ENCODE measurements at places on chromosomes 6 and 20.
A peak's percentile ranks its signal among the peaks of the same experiment; 100 is the strongest.

GRCh38 chr20:24954566-24954965 lies 5.5 kb downstream of the CST7 start:
- DNase-seq, result no peak

- DNase-seq, result no peak
Measured at GRCh38 chr6:25735261-25735660, 19.3 kb upstream of the SLC17A4 start.

GRCh38 chr6:44561060-44561623 lies 173.6 kb downstream of the CDC5L start:
- DNase-seq, result no peak

DNA sequence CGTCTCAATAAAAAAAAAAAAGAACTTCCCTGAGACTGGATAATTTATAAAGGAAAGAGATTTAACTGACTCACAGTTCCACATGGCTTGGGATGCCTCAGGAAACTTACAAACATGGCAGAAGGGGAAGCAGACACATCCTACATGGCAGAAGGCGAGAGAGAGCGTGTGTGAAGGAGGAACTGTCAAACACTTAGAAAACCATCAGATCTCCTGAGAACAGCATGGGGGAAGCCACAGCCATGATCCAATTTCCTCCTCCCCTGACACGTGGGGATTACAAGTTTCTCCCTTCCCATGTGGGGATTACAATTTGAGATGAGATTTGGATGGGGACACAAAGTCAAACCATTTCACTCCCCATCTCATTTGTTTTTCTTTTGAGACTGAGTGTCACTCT lies 46.6 kb upstream of the TFAP2C start:
- DNase-seq, result no peak

DNA sequence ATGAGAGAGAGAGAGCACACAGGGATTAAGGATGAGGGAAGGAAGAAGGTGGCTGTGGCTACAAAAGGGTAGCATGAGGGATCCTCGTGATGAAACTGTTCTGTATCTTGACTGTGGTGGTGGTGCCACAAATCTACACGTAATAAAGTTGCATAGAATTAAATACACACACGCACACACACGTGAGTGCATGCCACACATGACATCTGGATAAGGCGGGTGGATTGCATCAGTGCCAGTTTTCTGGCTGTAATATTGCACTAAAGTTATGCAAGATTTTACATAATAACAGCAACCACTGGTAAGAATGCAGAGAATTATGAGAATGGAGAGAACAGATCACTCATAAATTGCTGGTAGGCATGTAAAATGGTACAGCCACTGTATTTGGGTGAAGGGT lies 16.9 kb upstream of the STK35 start:
- no peak for DNase-seq

DNA sequence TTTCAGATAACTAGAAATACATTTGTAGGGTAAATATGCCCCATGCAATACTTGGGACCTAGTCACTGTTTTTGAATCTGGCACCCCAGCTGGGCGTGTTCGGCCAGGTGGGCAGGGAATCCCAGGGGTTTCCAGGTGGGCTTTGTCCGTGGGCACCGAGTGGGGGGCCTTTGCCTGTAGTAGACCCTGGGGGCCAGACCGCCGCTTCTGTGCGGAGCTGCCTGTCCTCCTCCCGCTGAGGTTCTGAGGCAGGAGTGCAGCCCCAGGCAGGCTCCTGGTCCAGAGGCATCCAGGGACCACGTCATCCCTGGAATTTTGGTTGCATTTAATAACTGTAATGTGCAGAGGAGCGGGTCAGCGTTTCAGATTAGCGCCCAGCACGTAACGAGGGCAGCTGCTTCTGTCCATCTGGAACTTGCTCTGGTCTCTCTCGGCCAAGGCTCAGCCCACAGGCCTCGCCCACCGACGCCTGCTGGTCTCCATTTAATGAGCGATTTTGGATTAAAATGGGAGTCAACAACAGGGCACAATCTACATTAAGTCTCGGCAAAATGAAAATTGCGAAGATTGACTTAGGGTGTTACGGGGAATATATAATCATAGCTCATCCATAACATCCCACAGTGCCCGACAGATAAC lies 12.8 kb downstream of the BHLHE23 start:
- DNase-seq, result no peak

GRCh38 chr6:2412731-2413130 lies 167.3 kb upstream of the GMDS start:
- DNase-seq, result no peak

- DNase-seq, result no peak
Measured at GRCh38 chr20:39894067-39894466, 795.0 kb downstream of the MAFB start.

GRCh38 chr20:5033566-5033965 lies 32.3 kb upstream of the SLC23A2 start:
- no peak for DNase-seq

DNA sequence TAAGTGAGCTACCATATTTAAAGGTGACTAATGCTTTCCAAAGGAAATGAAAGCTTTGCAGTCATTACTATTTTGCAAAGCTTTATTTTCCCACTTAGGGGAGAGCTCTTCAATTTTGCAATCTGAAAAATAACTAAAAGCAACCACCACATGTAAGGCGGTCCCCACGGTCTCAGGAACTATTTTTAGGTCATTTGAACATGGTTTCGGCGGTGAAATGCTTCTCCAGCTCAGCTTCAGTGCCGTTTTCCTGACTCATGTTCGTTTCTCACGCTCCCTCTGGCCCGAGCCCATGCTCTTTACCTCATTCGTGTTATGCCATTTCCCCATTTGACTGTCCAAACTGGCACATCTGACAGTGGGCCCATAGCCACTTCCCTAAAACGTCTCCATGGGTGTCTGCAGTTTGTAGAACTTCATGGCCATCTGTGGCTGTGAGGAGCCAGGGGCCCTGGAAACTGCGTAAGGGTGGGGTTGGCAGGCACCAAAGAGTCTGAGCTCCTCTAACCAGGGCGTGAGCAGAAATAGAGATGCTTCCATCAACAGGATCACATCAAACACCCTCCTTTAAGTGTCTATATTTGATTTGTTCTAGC lies 46.5 kb downstream of the ADTRP start:
- peak; percentile 99 for DNase-seq

DNA sequence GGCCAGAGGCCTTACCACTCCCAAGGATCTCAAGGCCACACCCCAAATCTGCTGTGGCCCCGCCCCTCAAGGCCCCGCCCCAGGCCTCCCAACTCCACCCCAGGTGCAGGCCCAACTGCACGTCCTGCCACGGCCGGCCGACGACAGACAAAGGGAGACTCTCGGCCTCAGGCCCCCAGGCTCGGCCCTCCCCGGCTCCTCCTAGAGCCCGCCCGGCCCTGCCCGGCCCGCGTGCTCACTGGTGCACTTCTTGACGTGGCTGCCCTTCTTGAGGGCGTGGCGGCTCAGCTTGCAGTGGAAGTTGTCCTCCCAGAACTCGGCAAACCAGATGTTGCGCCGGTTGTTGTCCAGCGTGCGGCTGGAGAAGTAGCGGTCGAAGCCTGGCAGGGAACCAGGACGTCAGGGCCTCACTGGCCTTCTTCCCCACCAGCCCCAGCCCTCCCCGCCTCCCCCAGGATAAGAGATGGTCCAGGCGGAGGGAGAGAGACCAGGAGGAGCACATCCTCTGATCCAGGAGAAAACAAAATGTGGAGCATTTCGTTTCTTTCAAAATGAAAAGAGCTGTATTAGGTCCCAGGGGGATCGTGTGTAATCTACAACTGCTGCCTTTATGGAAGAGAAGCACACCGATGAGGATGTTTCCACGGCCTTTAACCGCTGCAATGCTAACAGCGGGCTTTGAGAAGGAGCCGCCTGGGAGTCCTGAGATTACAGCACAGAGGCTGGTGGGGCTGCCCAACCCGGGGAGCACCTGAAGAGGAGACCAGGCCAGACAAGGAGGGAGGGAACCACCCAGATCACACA lies 89.4 kb downstream of the GRM4 start:
- DNase-seq, result no peak

- no peak for DNase-seq
Measured at GRCh38 chr20:56437196-56437960, 25.3 kb downstream of the CASS4 start.

GRCh38 chr6:138349891-138350290 lies 27.8 kb upstream of the SMIM28 start:
- no peak for DNase-seq

DNA sequence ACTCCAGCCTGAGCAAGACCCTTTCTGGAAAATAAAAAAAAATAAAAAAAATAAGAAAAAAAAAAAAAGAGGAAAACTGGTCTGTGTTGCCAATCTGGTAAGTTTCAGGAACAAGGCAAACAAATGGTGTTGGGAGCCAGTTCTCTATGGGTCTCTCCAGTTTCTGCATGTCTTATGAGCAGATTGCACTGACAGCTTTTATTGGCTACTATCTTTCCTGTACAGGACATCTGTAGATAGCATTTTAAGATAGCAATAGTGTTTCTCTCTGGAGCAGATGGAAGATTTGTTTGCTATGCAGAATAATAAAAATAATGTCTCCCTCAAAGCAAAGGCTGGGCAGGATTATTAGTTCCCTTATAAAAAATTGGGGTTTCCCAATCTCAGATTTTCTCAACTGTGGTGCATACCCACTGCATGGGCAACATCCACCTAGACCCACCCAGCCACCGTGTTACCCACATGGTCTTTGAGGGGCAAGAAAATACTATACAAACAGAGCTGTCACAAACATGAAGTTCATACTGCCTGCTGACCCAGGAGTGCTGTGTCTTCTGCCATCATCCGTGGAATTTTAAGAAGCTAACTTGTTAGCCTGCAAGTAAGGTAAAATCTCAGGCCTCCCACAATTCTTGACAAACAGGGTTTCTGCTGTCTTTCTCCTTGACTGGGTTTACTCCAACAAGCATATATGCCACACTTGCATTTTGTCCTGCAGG lies 9.5 kb downstream of the GMDS start:
- DNase-seq, result no peak

All from GM12878 (cell line).